ENCODE measurements at places on chromosomes 2 and 18. TPM values are rescaled to one million over a fixed set of nuclear protein-coding genes. Genes with fewer than 3 reads are reported as not detected.

Gene ANKRD30B
- not detected for total RNA-seq

DNA sequence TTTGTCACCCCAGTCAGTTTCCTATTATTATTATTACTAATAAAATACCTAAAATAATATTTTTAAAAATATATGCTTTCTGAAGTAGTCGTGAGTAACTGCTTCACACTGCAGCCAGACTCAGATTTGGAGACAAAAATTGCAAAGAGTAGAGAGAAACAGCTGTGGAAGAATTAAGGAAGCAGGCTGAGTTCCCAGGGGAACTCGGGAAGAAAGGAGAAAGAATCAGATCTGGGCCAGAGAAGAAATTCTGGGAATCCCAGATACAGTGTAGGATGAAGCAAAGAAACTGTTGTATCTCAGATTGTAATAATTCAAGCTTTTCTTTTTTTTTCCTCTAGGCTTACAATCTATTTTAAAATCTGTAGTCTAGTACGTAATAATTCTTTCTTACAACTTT is 182.3 kb downstream of the FTCDNL1 start:
- no peak overlapping the region for H3K4me3 ChIP-seq
- H3K27me3 ChIP-seq: no peaks in the 10 kb centered on the region
- no peaks in the 10 kb centered on the region for H3K36me3 ChIP-seq
- no peaks in the 10 kb centered on the region for H3K4me1 ChIP-seq

Gene SDC1
- 45.3 TPM for total RNA-seq

- no peak overlapping the region for H3K27ac ChIP-seq
- H3K27me3 ChIP-seq: no peaks in the 10 kb centered on the region
- H3K4me1 ChIP-seq: no peaks in the 10 kb centered on the region
- H3K4me3 ChIP-seq: no peak overlapping the region
- no peak for DNase-seq
Measured at GRCh38 chr2:108615480-108616090, 81.3 kb downstream of the LIMS1 start.

Gene ADD2
- 170 TPM for total RNA-seq
